Muscle of leg (tissue), 16 donors: ENCODE measurements at places on chromosomes 2 and 18.

DNA sequence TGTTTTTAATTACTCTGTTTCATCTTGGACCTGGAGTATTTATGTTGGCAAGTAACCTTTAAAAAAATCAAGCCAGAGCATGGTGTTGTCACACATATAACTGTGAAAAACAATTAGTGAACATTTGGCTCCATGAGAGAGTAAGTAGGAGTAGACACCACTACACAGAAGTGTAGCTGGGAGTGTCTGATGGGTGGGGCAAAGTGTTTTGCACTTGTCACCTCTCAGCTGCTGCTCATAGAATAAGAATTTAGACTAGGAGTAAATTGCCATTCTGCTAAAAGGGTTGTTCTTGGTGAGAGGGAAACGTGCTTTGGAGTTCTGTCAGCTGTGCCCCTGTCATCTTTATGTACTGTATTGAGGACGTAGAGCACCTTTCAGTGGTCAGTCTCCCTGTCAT, 114.5 kb downstream of the TTC27 start:
- DNase-seq: peak; percentile 18

DNA sequence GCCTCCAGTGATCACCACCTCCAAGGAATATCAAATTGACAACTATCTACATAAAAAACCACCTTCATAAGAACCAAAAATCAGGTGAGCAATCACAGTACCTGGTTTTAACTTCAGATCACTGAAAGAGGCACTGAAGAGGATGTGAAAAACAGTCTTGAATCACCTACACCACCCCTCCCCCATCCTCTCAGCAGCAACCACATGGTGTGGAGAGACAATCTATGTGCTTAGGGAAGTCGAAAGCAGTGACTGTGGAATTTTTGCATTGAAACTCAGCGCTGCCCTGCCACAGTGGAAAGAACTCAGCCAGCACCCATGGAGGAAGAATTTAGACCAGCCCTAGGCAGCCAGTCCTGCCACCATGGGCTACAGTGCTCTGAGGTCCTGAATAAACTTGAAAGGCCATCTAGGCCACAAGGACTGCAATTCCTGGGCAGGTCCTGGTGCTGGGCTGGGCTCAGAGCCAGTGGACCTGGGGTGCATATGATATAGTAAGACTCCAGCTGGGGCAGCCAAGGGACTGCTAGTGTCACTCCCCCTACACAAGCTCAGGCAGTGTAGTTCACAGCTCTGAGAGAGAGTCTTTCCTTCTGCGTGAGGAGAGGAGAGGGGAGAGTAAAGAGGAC, 75.6 kb downstream of the ATL2 start:
- DNase-seq: no peak

GRCh38 chr18:57942493-57942892, 101.5 kb upstream of the NEDD4L start:
- DNase-seq: no peak

DNA sequence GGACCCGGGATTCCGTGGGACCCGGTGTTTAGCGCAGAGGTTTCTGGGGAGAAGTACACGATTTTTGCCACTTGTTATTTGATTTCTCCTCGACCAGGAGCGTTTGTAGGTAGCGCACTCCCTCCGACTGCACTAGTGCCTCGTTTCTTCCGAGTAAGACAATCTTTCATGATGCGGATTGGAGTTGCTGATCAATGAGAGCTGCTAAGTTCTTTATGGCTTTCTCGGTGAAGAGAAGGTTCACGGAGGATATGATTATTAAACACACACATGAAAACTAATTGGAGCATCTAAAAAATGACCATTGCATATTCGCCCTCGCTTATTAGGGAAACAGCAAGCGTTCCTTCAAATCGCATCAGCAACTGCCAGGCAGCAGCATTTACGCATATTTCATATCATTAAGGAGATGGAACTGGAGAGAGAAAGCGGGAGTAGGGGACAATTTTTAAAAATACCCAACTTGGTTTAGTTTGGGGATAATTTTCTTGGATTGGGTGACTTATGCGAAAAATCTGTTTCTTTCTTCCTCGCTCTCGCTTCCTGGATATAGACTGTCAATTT, 616 bp downstream of the EML6 start:
- peak; percentile 32 for DNase-seq

DNA sequence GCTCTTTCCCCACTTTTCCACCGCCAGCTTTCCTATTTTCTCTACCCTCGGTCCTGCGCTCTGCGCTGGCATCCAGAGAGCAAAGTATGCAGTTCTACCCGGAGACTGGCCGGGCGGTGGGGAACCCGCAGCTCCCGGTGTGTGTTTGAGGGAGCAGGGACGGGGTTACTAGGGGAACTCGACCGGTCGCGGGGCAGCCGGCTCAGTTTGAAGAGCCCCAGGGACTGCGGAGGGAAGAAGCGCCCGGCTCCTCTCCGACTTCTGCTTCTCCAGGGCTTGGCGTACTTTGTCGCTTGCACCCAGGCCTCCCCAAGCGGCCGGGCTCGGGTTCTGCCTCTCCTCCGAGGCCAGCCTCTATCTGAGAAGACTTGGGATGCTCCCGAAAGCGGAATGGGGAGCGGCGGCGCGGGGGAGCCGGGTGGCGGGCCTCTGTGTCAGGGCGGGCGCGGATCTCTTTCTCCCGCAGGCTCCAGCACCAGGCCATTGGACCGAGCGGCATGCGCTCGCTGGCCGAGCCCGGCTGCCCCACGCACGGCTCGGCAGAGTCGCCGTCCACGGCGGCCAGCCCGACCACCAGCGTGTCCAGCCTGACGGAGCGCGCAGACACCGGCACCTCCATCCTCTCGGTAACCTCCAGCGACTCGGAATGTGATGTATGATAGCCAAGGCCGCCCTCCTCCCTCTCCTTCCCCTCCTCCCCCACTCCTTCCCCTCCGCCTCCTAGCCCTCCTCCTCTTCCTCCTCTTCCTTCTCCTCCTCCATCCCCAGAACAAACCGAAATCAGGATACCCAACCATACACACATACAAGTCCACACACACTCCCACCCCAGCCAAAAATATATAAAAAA, 2.8 kb downstream of the SIX3 start:
- DNase-seq: no peak

DNA sequence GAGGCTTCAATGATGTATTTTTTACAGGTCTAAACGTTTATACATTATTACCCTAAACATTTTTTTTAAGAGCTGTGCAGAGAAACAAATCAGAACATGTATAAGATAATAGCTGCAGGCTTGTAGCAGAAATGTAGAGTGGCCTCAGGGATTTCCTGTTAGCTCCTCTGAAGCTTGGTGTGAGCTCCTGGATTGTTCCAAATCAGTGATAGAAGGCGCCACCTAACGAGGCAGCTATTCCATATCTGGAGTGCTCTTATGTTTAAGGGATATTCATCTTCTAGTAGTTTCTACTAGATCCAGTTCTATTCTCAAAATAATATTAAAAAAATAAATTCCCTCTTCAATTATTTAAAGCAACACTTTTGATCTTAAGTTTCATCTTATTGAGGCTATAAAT, 93.1 kb downstream of the LRP1B start:
- peak; percentile 7 for DNase-seq

GRCh38 chr2:118614841-118615271, 232.6 kb downstream of the EN1 start:
- DNase-seq: peak; percentile 21

DNA sequence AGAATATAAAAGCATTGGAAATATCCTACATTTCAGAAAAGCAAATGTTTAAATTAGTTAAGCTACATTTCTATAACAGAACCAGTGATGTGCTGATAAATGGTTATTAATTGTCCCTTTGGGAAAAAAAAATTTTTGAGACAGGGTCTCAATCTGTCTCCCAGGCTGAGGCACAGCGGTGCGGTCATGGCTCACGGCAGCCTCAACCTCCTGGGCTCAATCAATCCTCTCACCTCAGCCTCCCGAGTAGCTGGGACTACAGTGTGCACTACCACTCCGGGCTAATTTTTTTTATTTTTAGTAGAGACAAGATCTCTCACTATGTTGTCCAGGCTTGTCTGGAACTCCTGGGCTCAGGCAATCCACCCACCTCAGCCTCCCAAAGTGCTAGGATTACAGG, 194.8 kb upstream of the SALL3 start:
- DNase-seq: no peak

DNA sequence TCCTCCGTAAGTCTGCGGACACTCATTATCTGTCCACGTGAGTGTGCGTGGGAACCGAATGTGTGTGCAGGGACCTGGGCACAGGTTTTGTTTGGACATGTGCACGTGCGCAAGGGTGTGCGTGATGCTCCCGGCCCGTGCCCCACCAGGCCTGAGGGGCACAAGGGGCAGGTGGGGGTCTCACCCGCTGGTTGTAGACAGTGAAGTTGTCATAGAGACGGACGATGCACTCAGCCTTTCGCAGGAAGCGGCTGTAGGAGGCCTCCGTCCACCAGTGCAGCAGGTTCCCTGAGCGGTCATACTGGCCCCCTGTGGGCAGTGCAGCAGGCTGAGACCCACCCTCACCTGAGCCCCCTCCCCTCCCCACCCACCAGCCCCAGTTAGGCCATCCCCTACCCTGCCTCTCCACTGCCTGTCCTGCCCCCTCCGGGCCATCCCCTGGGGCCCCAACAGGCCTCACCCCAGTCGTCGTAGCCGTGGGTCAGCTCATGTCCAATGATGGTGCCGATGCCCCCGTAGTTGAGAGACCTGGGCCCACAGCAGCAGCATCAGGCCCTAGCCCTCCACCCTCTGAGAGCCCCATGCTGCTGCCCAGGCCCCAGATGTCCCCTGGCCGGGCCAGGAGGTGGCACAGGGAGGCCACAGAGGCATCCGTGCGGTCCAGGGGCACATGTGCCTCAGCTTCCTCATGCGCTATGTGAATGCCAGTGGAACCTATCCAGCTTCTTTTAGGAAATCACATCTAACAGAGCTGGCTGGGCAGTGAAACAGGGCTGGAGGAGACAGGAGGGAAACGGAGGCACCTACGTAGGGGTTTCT, 6.1 kb downstream of the ECEL1 start:
- DNase-seq: no peak

- DNase-seq: peak; percentile 44
These were observed 30.7 kb downstream of the CAMKMT start for GRCh38 chr2:44392338-44392943.

DNA sequence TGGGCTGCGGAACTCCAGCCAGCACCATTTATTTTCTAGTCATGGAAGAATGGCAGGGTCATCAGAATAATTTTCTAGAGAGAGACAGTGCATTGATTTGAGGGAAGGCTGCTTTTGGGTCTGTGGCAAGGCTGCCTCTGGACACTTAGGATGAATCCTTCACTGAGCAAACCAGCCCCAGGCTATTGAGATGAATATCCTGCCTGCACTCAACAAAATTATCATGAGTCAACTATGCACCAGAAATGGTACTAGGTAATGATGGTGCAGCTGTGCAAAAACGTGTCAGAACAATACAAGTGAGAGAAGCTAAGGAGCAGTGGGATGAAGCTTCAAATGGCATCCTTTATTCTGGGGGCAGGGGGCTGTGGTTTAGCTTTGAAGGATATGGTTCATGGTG, 115.8 kb downstream of the SPHKAP start:
- no peak for DNase-seq

GRCh38 chr2:191945623-191946022, 98.7 kb upstream of the CAVIN2 start:
- DNase-seq: no peak

DNA sequence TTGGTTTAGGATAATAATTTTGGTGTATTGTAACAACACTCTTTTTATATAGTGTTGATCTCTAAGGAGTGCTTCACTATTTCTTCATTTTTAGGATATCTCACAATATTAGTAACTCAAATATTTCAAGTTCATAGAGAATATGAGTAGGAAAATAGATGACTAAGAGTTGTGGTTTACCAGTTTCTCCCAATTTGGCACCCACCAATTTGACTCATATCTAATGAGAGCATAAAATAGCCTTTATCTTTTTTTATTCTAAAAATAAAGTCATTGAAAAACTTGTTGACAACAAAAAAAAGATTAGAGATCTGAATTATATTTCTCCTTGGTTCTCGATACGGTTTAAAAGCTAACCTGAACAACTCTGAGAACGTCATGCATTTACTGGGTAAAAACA, 204.0 kb downstream of the PARD3B start:
- DNase-seq: no peak

GRCh38 chr2:31247711-31248110, 13.8 kb downstream of the EHD3 start:
- no peak for DNase-seq

DNA sequence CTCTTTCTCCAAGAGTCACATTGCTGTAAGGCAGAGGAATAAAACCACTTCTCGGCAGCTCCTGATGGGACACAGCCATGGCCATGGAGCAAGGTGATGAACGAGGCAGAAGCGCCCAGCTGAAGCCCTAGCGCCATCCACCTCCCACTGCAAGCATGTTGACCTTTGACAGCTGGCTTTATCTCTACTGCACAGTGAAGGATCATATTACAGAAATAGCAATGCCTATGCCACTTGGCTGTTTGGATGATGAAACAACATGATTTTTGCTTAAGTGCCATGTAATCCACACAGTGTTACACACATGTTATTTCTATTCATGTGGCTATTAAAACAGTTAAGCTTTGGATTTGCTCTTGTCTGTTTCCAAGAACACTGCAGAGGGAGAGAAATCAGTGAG, 167.7 kb downstream of the VAPA start:
- DNase-seq: peak; percentile 56

GRCh38 chr2:196268538-196269338, 97.4 kb upstream of the STK17B start:
- DNase-seq: peak; percentile 55

DNA sequence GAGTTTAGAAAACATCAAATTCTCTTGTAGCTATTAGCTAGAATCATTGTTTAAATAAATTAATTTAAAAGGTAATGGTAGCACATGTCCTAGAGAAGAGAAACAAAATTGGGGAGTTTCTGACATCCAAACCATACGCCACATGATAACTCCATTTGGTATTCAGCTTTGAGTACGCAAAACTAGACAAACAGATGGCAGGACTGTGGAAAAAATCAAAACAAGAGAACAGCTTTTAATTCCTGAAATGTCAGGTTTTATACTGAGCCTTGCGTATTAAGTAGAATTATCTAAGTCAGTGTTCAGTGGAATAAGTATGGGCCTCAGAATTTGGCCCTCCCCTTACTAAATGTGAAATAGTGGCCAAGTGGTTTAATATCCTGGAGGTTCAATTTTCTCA, 82.4 kb upstream of the PDE1A start:
- no peak for DNase-seq

DNA sequence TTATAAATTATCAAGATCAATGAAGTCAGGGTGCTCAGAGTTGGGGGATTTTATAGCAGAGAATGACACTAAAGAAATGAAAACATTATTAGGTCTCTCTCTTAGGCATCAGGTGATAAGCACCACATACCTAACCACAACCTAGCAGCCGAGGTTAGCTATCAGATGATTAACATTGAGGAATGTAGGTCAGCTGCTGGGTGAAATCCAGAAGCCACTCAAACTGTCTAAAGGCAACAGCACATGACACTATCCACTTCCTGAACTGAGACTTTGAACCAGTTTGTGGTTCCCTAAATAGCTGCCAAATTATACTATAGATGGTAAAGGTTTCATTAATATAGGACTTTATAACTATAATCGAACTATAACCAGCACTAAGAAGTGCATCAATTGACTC, 4.7 kb downstream of the EPG5 start:
- peak; percentile 30 for DNase-seq
